Left ventricle myocardium inferior (tissue), 1 donor: ENCODE measurements at places on chromosomes 7 and 10. TPM values are rescaled to one million over a fixed set of nuclear protein-coding genes. Genes with fewer than 3 reads are reported as not detected.

- H3K4me3 ChIP-seq, result no peak overlapping the region
- H3K4me1 ChIP-seq, result no peaks in the 10 kb centered on the region
- no peaks in the 10 kb centered on the region for H3K36me3 ChIP-seq
- no peak for DNase-seq
- H3K27ac ChIP-seq, result no peak overlapping the region
These were observed 224.5 kb upstream of the SP8 start for GRCh38 chr7:21011153-21011552.

RP9 gene
- total RNA-seq, result 20.2 TPM

DNA sequence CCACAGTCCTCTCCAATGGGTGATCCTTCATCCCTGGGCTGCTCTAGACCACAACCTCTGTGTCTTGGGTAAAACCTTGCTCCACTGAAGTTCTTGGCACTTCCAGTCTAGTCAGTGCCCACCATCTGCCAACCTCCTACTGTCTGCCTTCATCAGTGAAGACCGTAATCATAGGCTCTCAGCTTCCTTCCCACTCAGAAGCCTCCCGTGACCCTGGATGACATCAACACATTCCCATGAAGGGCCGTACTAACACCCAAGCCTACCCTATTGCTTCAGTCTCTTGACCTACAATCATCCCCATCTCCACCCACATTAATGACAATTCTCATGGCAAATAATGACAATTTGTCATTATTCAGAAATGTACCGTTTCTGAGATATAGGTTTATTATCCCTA is 27.6 kb upstream of the GARS1 start:
- peaks cover 44% of the 10 kb centered on the region for H3K36me3 ChIP-seq
- no peaks in the 10 kb centered on the region for H3K27me3 ChIP-seq
- DNase-seq, result no peak
- no peak overlapping the region for H3K4me3 ChIP-seq

DNA sequence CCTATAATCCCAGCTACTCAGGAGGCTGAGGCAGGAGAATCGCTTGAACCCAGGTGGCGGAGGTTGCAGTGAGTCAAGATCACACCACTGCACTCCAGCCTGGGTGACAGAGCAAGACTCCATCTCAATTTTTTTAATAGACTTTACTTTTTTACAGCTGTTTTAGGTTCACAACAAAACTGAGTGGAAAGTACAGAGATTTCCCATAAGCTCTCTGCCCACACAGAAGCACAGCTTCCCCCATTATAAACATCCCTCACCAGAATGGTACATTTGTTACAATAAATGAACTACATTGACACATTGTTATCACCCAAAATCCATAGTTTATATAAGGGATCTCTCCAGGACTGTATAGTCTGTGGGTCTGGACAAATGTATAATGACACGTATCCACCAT is 14.6 kb upstream of the PRRT4 start:
- no peaks in the 10 kb centered on the region for H3K36me3 ChIP-seq
- no peak overlapping the region for H3K4me3 ChIP-seq
- no peak overlapping the region for H3K27ac ChIP-seq
- H3K4me1 ChIP-seq, result no peaks in the 10 kb centered on the region

- H3K27me3 ChIP-seq, result no peaks in the 10 kb centered on the region
- H3K27ac ChIP-seq, result no peak overlapping the region
- peaks cover 7% of the 10 kb centered on the region for H3K4me1 ChIP-seq
- DNase-seq, result no peak
These were observed 93.1 kb downstream of the COBL start for GRCh38 chr7:51223505-51223904.

GRCh38 chr10:47039562-47039913 is 128.3 kb downstream of the PTPN20 start:
- no peak overlapping the region for H3K27ac ChIP-seq
- peaks cover 12% of the 10 kb centered on the region for H3K27me3 ChIP-seq
- H3K4me3 ChIP-seq, result no peak overlapping the region
- peaks cover 6% of the 10 kb centered on the region for H3K4me1 ChIP-seq

GRCh38 chr7:924541-925231 is 29.8 kb downstream of the ADAP1 start:
- peaks cover 21% of the 10 kb centered on the region for H3K4me1 ChIP-seq
- H3K27ac ChIP-seq, result no peak overlapping the region
- H3K36me3 ChIP-seq, result no peaks in the 10 kb centered on the region
- H3K27me3 ChIP-seq, result peaks cover 21% of the 10 kb centered on the region

GRCh38 chr10:129958629-129959543 is 5.2 kb downstream of the EBF3 start:
- H3K27me3 ChIP-seq, result peaks cover 100% of the 10 kb centered on the region
- DNase-seq, result no peak
- H3K27ac ChIP-seq, result peak overlapping the region; percentile 93
- H3K4me3 ChIP-seq, result peak overlapping the region; percentile 75

GRCh38 chr10:77666821-77667220 is 29.2 kb upstream of the KCNMA1 start:
- H3K27ac ChIP-seq, result no peak overlapping the region
- H3K27me3 ChIP-seq, result peaks cover 82% of the 10 kb centered on the region
- no peaks in the 10 kb centered on the region for H3K36me3 ChIP-seq
- no peak overlapping the region for H3K4me3 ChIP-seq
- no peak for DNase-seq

DNA sequence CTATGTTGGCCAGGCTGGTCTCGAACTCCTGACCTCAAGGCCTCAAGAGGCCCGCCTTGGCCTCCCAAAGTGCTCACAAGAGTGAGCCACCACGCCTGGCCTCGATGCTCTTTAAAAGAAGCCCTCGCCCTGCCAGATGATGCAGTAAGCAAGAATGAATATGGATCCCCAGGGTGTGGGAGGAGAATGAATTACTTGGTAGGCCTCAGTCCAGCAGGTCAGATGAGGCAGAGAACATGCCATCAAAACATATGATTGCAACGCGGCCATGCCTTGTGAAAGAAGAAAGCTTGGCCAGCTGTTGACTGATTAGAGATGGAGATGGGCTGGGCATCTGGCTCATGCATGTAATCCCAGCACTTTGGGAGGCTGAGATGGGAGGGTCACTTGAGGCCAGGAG is 68.7 kb downstream of the CAMK1D start:
- H3K27ac ChIP-seq, result peak overlapping the region; percentile 57
- no peak overlapping the region for H3K4me3 ChIP-seq
- H3K4me1 ChIP-seq, result peaks cover 14% of the 10 kb centered on the region
- DNase-seq, result peak; percentile 43
- H3K36me3 ChIP-seq, result no peaks in the 10 kb centered on the region
